NAMALWA (cell line): ENCODE measurements at places on chromosomes 11 and 22.

DNA sequence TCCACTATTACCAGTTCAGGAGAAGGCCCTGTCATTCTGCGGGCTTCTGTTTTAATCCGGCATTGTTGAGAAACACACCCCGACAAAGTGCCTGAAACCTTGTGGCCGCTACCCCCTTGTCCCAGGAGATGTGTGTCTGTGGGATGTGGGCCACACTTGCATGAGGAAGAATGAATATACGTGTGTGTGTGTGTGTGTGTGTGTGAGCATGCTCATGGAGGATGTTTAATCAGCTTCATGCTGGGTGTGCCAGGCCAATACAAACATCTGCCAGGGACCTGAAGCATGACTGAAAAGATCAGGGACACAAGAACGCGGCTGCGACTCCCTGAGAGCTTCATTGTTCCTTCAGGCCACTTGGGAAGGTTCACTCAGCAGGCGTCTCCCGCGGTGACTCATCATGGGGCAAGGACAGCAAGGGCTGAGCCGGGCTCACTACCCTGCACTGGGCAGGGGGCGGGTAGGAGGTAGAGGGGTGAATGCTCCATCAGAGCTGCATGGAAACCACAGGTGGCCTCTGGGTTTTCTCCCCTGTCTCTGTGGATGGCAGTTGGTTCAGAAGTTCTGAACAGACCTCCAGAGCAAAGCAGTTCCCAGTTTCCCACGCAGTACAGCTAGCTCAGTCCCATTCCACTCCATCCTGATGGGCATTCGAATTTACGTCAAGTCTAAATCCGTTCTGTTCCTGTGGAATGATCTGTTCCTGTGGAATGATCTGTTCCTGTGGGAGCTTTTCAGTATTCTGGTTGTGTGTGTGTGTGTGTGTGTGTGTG lies 7.0 kb upstream of the MALAT1 start:
- peak; percentile 44 for DNase-seq

GRCh38 chr11:33387996-33388395 lies 130.8 kb downstream of the HIPK3 start:
- DNase-seq: peak; percentile 53

- no peak for DNase-seq
Measured at GRCh38 chr11:114826910-114827442, 148.6 kb downstream of the NXPE2 start.

- no peak for DNase-seq
Measured at GRCh38 chr22:49717322-49717919, 110.3 kb downstream of the BRD1 start.

GRCh38 chr22:30422481-30423300 lies 2.9 kb upstream of the MTFP1 start:
- no peak for DNase-seq

GRCh38 chr11:68145120-68145866 lies 24.1 kb upstream of the CHKA start:
- DNase-seq: no peak
